ENCODE measurements at places on chromosomes 2 and 18.

DNA sequence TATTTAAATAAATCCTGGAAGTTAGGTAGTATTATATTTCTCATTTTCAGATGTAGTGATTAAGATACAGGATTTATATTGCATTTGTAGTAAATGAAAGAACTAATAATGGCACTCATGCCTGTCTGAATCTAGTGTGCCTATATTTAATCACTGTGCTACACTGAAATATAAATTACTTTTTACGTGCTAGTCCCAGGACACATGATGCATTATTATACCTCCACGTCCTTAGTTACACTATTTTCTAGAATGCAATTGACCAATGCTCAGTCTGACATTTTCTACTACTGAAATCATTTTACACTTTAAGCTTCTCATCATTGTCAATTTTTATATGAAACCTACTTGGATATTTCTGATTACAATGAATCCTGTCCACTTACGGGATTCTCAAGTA is 80.9 kb upstream of the TMEFF2 start:
- no peak for DNase-seq

- no peak for DNase-seq
Observed at GRCh38 chr2:43495727-43496126, 100.1 kb downstream of the THADA start.

GRCh38 chr2:189466656-189467055 is 25.4 kb downstream of the WDR75 start:
- DNase-seq, result no peak

DNA sequence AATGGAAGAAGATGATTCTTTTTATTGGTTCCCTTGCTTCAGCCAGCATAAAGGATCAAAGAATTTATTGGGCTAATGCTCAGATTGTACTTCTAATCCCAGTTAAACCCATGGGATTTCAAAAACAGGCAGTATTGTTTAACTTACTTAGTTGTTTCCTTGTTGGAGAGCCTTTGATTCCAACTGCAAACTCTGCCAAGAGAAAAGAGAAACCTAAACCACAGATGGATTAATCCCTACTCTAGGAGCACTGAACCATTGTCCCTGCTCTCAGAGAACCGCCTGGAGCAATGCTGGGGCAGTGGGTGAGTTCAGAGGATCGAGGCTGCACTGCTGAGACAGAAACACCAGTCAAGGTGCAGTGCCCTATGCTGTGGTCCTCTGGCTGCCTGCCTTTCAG is 44.9 kb upstream of the SIGLEC15 start:
- no peak for DNase-seq

DNA sequence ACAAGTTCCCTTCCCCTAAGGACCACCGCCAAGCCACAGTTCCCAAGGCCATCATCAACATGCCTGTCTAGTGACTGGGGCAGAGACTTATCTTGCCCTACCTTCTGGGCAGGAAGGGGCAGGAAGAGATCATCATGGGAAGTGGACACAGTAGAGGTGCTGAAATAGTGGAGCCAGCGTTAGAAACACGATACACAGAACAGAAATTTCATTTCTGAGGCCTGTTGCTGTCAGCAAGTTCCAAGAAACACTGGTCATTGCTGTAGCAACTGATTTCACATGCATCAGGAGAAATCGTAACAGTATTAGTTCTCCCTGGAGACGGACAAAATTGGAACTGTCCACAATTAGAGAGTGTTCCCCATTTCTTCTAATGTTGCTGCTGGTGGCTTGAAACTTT is 83.0 kb downstream of the COLEC12 start:
- DNase-seq, result no peak

DNA sequence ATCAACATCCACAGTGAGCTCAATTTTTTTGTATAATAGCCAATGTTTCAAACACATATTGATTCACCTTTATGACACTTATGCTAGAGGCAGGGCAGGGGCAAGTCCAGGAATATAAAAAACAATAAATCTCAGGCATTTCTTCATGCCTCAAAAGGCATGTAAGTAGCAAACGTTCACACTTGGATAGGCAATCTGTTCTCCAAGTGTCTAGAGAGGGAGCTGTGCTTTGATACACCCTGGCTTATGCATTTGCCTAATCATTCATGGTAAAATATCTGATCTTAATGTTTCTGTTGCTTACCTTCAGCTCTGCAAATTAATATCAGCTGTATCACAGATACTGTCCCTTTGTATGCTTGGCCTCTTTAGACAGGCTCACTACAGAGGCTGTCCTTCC is 464.5 kb upstream of the SETBP1 start:
- no peak for DNase-seq

DNA sequence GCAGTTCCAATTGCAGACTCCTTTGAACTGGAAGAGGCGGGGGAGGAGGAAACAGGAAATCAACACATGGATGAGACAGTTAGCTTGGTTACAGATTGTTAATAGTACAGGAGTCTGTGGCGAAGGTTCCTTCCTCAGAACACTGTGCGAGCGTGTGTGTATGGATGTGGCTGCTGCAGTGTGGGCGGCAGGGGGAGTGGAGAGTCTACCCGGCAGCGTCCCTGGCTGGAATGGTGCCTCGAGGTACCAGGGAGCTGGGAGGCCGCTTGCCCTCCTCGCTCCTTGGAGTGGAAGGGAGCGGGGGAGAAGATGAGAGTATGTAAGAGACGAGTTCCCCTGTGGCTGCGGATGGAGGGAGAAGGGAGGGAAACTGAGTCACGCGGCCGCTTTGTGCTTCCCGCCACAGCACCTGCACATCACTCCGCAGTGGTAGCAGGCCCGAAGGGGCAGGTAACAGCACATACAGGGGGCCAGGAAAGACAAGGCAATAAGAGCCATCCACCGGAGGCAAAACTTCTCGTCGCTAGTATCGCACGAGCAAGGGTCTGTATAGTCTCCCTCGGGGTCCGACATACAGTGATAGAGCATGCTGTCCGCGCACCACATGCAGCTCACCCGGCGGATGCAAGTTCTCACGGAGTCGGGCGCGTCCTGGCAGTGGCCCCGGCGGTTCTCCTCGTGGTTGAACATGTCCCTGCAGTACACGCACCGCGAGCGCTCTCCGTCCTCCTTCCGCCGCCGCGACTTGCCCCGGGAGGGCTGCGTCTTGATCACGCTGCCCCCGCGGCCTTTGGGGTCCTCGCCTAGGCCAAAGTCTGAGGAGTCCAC is 85.7 kb downstream of the ACTR2 start:
- no peak for DNase-seq

- no peak for DNase-seq
Observed at GRCh38 chr2:10226038-10226724, 76.5 kb upstream of the HPCAL1 start.

GRCh38 chr2:239587311-239587731 is 186.5 kb upstream of the HDAC4 start:
- no peak for DNase-seq

DNA sequence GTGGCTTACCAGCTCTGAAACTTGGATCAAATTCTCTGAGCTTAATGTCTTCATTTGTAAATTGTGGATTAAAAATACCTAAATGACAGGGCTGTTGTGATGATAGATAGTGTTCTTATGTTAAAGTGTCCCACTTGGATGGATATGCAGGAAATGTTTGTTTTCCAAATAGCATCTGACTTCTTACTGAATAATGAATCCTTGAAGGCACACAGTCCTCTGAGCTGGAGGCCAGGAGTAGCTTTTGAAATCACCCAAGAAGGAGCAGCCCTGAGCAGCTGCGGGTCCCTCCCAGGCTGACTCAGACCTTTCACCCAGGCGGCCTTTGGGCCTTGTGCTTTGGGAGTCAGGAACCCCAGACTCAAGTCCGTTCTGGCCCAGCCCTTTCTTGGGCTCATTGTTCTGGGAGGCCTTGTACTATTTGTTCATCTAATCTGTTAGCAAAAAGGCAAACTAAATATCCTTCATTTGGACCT is 173.0 kb upstream of the GATA6 start:
- DNase-seq, result no peak

- DNase-seq, result no peak
Observed at GRCh38 chr2:144414324-144414845, 105.5 kb downstream of the ZEB2 start.

GRCh38 chr2:223101340-223102039 is 49.5 kb downstream of the KCNE4 start:
- DNase-seq, result no peak

GRCh38 chr2:60508339-60508917 is 45.0 kb downstream of the BCL11A start:
- DNase-seq, result no peak

GRCh38 chr2:100292022-100292580 is 30.2 kb downstream of the LONRF2 start:
- DNase-seq, result peak; percentile 11

- DNase-seq, result no peak
Observed at GRCh38 chr2:50956886-50957285, 75.0 kb downstream of the NRXN1 start.

DNA sequence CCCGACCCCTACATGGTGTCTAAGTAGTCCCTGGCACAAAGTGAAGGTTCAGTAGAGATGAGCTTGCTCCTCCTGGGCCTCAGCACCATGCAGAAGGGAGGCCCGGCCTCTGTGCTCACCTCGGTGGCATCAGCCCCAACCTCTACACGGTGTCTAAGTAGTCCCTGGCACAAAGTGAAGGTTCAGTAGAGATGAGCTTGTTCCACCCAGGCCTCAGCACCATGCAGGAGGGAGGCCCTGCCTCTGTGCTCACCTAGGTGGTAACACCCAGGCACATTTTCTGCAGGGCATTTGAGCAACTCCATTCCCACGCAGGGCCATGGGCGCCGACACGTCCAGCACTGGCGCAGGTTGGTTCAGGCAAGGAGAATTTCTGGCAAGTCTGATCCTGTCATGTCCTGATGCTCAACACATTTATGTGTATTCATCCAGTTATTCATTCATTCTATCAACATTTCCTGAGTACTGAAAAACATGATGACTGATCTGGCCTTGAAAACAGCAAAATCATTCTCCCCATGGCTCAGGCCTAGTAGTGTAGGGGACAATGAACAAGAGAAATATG is 408.2 kb upstream of the MYT1L start:
- DNase-seq, result no peak

- DNase-seq, result no peak
Observed at GRCh38 chr2:145245268-145245870, 725.5 kb upstream of the ZEB2 start.

DNA sequence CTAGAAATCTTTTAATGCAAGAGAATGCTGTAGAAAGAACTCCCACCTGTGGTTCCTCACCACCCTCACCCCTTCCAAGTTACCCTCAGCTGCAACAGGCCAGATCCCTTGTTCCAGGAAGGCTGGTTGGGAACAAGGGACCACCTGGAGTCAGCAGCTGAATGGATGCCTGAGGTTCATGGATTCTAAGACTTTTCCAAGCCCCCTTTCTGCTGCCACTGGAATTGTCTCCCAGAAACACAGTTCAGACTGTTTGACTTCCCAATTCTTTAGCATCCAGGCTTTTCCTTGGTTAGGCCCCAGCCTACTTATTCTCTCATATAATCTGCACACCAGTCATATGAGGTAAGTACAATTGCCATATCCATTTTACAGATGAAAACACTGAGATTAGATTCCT is 8.0 kb upstream of the ADCY3 start:
- no peak for DNase-seq

- DNase-seq, result no peak
Observed at GRCh38 chr2:161990036-161990435, 84.0 kb downstream of the DPP4 start.

DNA sequence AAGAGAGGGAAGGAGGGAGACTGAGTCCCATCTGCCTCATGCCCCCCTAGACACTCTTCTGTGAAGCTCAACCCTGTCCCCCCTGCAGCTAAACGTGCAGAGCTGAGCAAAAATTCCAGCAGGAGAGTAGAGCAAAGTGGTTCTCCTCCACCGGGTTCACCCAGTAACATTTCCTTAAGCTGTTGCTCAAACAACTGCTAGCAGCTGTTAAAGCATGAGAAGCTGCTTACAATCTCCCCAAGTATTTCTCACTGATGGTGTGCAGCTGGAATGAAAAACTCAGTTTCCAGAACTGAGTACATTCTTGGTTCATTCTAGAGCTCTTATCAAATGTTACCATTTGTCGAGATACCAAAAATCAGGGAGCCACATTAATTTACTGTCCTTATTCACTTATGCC is 92.3 kb downstream of the STK39 start:
- DNase-seq, result no peak

GRCh38 chr2:1070601-1071000 is 120.0 kb downstream of the SNTG2 start:
- DNase-seq, result no peak

GRCh38 chr2:188811522-188811921 is 162.7 kb upstream of the COL3A1 start:
- DNase-seq, result no peak

GRCh38 chr2:100193291-100193710 is 50.9 kb upstream of the AFF3 start:
- DNase-seq, result no peak

GRCh38 chr2:199663157-199663556 is 187.8 kb downstream of the FTCDNL1 start:
- DNase-seq, result no peak

- DNase-seq, result no peak
Observed at GRCh38 chr2:202035089-202035940, 1.7 kb downstream of the FZD7 start.

GRCh38 chr2:131641414-131642206 is 113.9 kb downstream of the CCDC74A start:
- DNase-seq, result no peak

GRCh38 chr2:64829525-64829924 is 159.7 kb upstream of the SLC1A4 start:
- DNase-seq, result no peak

GRCh38 chr18:59623456-59624368 is 73.5 kb downstream of the CCBE1 start:
- no peak for DNase-seq

DNA sequence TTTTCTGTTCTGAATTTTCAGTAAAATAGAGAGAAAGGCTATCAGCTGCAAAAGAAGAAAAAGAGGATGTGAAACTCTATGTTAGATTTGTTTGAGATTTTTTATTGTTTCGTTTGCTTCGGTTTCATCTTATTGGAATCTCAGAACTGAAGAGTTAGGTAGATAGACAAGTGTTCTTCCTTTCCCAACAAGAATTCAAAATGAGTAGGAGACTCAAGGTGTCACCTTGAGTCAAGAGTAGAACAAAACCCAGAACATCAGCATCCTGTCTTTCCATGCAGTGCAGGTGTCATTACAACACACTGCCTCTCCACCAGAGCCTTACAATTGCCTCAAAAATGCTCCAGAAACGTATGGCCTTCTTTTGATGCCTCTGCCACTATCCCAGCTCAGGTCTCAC is 21.1 kb downstream of the NBAS start:
- no peak for DNase-seq

DNA sequence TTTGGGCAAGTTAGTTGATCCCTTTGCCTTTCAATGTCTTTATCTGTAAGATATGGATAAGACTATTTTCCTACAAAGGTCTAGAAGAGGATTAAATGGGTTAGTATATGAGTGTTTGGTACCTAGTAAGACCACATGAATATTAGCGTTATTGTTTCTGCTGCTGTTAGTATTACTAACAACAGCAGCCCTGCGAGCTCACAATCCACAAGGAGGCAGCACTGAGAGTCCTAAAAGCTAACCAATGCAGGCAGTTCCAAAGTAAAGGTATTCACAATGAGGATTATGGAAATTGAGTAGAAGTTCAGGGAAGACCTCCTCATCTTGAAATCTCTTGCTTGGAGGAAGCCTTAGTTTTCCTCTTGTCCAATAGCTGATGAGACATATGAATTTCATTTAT is 248.9 kb downstream of the TDRD15 start:
- no peak for DNase-seq
